ENCODE measurements at places on chromosomes 16 and 17.

DNA sequence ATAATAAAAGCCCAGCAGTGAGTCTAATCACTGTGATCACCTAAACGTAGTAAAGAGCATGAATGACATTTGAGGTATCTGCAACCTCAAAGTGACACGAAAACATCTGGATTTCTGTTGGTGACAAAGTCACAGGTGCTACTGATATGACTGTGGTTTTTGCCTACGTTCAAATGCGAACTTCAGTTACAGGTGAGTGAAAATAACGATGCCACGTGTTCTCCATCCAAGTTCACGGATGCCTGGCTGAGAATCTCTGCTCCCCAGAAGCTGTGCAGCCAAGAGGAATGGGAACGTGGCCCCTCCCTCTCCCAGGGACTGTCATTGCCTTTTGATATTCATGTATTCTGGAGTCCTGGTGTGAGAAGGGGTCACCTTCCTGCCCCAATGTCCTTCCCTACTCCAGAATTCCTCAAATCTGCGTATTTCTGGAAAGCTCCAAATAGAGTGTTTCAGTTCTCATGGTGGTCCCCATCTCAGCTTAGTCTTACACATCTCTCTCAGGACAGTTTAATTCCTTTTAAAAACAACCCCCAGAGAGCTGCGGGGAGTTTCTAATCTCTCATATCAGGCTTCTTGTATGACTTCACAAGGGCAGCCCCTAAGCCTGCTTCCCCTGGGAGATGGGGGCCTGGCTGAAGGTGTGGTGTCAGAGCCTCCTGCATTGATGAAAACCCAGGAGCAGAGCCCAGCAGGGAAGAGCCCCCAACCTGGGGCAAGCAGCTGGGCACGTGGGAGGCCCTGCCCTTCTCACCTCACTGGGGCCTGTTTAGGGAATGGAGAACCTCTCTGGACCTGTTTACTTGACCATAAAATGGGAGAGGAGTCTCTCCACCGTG lies 25.8 kb downstream of the PIK3R5 start:
- DNase-seq: no peak

- DNase-seq: no peak
Observed at GRCh38 chr16:20023190-20023589, 50.5 kb downstream of the GPR139 start.

DNA sequence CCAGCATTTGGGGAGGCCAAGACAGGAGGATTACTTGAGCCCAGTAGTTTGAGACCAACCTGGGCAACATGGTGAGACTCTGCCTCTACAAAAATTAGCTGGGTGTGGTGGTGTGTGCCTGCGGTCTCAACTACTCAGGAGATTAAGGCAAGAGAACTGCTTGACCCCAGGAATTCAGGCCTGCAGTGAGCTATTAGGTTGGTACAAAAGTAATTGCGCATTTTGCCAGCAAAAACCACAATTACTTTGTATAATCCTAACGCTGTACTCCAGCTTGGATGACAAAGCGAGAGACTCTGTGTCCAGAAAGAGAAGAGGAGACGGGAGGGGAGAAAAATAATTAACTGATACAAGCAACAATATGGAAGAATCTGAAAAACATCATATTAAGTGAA lies 32.7 kb downstream of the YWHAE start:
- DNase-seq: no peak

GRCh38 chr17:79657861-79658810 lies 47.3 kb upstream of the RBFOX3 start:
- DNase-seq: no peak

DNA sequence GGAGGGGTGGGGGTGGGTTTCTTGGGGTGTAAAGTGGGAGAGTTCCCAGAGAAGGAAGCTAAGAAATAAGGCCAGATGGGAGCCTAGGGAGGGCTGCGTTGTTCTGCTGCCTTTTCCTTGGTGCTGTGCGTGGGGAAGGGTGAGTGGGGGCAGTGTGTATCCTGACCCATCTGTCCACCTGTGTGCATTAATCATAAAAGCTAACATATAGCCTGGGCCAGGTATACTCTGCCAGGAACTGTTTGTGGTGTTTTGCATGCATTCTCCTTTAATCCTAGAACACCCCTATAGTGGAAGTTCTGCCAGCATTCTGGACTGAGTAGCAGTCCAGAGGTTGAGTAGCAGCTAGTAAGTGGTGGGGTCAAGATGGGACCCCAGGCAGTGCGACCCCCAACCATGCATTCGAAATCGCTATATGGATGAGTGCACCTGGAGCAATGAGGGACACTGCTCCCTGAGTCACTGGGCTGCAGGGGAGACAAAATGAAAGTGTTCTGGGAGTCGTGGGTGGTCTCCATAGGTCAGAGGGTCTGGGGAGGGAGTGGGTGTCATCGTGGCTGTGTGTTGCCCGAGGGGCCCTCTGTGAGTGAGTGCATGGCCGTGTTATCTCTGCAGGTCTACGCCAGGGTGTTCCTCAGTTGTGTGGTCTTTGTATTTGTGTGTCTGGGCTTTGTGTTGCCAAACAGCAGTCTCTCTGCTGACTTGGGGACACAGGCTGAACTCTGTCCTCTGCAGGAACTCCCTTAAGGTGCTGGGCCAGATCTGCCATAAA lies 1.3 kb downstream of the ERBB2 start:
- DNase-seq: no peak

- DNase-seq: no peak
Observed at GRCh38 chr16:14562691-14563491, 67.2 kb downstream of the PARN start.

DNA sequence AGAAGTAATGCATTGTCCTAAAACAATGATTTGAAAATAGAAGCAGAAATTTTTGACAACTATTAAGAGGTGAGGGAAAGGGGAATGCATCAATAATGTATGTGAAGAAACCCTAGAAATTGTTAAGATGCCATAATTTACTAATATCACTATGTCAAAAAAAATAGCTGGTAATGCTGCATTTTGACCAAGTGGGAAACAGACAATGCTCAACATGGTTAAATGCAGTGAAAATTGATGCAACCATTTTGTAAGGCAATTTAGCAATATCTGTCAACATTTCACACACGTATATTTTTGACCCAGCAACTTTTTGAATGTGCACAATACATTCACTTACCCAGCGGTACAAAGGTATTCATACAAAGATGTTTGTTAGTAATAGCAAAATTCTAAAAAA lies 381.6 kb downstream of the CDH11 start:
- no peak for DNase-seq

GRCh38 chr16:8237452-8237851 lies 352.9 kb downstream of the TMEM114 start:
- DNase-seq: no peak

- no peak for DNase-seq
Observed at GRCh38 chr16:63497408-63497807, 1461.2 kb upstream of the CDH8 start.

GRCh38 chr16:57734308-57734924 lies 1.2 kb upstream of the KATNB1 start:
- DNase-seq: no peak

DNA sequence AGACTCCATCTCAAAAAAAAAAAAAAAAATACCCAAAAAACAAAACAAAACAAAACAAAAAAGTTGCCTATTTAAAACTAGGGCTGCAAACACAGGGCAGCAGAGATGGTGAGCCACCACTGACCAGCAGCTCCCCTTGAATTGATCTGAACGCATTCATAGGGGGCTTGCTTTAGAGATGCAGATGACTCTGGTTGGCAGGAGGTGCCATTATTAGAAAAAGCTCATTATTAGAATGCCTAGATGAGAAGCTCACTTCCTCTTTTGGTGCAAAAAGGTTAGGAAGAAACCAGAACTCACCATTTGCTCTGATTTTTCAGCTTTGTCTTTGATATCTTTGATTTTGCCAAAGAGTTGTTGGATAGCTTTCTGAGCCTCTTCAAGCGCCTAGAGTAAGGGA lies 53.1 kb downstream of the VPS53 start:
- DNase-seq: no peak

Measured in skeletal muscle cell (primary cell).